ENCODE measurements at places on chromosomes 11 and 22.

- no peak for DNase-seq
Observed at GRCh38 chr22:37747715-37748100, 50.9 kb downstream of the TRIOBP start.

DNA sequence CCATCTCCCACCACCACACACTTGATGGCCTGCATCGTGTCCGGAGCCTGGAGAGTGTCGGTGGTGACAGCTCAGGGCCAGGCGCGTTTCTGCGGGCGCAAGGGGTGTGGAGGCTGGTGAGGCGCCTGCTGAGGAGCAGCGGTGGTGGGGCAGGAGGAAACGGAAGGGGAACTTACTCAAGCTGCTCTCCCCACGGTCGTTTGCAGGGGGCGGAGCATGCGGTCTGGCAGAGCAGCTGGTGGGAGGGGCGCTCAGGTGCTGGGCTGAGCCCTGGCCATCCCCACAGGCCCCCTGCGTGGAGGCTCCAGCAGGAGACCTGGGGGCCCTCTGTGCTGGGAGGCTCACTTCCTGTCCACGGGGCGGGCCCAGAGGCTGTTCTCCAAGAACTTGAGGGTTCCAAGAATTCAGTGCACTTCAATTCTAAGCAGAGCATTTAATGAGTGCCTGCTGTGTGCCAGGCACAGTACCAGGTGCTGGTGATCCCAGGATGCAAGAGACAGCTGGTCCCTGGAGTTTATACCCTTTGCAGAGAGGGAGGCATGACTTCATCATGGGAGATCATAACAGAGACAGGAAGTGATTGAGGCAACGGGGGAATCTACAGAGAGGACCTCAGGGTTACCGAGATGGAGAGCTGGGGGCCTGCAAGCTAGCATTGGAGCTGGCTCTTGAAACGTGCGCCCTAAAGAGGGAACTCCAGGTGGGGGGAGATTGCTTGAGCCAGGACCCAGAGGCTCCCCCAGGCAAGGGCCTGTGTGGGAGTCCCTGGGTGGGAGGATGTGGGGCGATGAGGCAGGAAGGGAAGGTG is at the start of gene RAC2:
Gene RAC2, minus strand, starts transcription at position 156 of the 808 bp plus-strand sequence. Its CDS starts 121 bp downstream, at position 35.
- no peak for DNase-seq

DNA sequence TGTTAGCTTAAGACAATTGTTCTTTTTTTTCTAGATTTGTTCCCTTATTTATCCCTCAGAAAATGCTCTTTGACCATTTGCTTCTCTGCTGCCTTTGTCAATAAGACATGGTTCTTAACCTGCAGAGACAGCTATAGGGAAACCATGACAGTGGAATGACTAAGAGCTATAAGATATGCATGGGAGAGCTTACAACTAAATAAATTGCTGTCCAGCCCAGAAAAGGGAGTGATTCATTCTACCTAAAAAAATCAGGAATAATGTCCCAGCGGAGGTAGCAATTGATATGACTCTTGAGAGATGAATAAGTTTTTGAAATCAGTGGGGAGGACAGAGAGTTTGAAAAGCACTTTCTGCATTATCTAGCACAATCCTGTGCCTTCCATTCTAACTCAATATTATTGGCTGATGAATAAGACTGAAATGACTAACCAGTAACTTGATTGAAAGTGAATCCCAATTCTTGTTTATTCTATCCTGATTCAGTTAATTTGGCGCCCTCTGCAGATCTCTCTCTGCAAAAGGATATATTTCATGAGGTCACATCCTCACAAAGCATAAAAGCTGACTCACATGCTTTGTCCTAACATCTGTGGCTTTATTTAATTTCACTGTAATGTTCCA is 680.5 kb upstream of the API5 start:
- peak; percentile 24 for DNase-seq

GRCh38 chr11:73271936-73272679 is at the start of gene P2RY6:
Gene P2RY6 (plus strand): TSS chr11:73272338. CDS start chr11:73296519, 24,181 bp downstream.
- DNase-seq, result peak; percentile 97

- DNase-seq, result no peak
Observed at GRCh38 chr22:27668828-27669797, 132.4 kb downstream of the MN1 start.

- DNase-seq, result no peak
Observed at GRCh38 chr11:130212431-130212961, 52.9 kb downstream of the ST14 start.

- no peak for DNase-seq
Observed at GRCh38 chr11:27605422-27605821, 94.8 kb downstream of the BDNF start.

- DNase-seq, result no peak
Observed at GRCh38 chr11:102620818-102621561, 4.1 kb downstream of the MMP20 start.

- no peak for DNase-seq
Observed at GRCh38 chr11:129056916-129057315, 114.2 kb upstream of the TP53AIP1 start.

GRCh38 chr11:10322830-10323792 is 18.2 kb downstream of the ADM start:
- no peak for DNase-seq

GRCh38 chr11:59787816-59788215 is 22.8 kb downstream of the MRPL16 start:
- DNase-seq, result no peak
